Right cardiac atrium (tissue), 5 donors: ENCODE measurements at places on chromosomes 12 and 14. TPM values are rescaled to one million over a fixed set of nuclear protein-coding genes. Genes with fewer than 3 reads are reported as not detected.
A peak's percentile ranks its signal among the peaks of the same experiment; 100 is the strongest.

- no peak for DNase-seq
Measured at GRCh38 chr12:51850965-51851299, 2.4 kb upstream of the FIGNL2 start.

DNA sequence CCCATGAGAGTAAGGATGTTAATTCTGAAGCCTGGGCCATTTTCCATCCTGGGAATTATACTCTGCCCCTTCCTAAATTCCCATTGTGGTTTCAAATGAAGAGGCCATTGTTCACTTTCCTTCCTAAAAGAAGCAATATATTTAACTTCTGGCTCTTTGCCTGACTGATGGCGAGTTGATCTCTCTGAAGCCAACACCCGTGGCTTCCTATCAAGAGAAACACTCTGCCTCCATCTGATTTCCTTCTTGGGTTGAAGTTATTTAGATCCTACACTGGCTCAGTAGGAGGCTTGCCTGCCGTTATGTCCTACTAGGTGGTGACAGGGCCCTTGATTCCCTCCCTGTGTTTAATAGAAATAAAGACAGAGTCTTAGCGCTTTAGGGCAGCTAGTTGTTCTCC lies 97.4 kb downstream of the PRKCH start:
- DNase-seq, result no peak

DNA sequence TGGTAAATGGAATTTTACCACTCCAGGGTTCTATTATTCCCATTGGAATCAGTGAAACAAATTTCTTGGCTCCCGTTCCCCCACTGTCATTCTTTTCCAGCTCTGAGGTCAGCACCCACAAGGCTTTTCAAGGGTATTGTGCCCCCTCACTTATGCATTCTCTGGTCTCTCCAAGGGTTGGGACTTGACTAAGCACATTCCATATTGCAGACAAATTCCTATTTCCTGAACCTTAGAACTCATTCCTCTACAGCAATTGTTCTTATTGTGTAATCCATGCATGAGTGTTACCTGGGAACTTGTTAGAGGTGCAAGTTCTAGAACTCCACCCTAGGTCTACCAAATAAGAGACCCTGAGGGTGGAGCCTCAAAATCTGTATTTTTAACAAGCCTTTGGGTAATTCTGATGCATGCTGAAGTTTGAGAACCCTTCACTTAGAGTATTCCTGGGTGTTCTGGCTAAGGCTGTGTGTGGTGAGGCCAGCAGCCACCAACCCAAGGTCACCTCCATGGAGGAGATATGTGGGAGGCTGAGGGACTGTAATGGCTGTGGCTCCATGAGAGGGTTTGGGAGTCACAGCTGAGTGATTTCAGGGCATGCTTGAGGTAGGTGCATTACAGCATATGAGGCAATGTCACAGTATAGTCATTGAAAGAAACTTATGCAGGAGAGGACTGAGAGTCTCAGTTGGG lies 150.9 kb downstream of the TTC6 start:
- DNase-seq, result no peak

DNA sequence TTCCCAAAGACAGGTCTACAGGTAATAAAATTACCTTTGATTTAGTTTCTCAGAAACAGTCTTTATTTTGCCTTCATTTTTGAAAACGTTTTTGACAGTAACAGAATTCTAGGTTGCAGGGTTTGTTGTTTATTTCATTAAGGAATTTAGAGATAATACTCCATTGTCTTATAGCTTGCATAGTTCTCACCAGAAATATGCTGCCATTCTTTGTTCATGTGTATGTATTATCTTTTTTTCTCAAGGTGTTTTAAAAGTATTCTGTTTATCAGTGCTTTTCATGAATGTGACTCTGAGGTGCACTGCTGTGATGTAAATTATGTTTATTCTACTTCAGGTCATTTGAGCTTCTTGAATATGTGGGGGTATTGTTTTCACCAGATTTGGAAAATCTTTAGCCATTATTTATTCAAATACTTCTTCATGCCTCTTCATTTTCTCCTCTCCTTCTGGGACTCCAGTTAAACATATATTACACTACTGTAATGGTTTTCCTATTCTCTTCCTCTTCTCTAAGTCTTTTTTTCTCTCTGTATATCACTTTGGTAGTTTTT lies 32.7 kb downstream of the ZNF605 start:
- no peak for DNase-seq

- DNase-seq, result no peak
Measured at GRCh38 chr14:30551460-30551859, 7.5 kb upstream of the G2E3 start.

DNA sequence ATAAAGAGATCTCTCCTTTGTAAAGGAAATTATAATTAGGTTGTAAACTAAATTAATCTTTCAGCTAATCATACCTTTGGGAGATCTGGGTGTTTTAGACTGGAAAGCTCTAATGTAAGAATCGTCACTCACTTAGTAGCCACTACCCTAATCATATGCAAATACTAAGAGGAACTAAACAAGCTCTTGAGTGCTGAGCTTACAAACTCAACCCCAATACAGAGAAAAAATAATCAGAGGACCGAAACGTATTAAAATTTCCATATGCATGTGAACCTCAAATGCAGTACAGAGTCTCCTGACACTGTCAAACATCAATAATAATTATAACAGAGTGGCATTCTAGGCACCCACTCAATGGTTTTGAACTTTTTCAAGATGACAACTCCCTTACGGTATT lies 235.3 kb upstream of the FOXN3 start:
- no peak for DNase-seq

DNA sequence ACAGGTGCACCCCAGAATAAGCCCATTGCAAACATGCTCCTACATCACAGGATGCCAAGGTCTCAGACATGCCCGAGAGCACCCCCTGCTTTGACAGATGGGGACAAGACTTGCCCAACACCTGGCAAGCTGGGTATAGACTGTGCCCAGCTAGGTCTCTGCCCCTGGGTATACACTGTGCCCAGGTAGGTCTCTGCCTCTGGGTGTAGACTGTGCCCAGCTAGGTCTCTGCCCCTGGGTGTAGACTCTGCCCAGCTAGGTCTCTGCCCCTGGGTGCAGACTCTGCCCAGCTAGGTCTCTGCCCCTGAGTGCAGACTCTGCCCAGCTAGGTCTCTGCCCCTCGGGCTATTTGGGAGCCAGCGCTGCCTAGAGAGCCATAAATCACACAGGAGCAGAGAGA lies 85.9 kb downstream of the CCDC88C start:
- DNase-seq, result no peak

GRCh38 chr12:96196781-96197180 lies 2.6 kb downstream of the ELK3 start:
- no peak for DNase-seq

DNA sequence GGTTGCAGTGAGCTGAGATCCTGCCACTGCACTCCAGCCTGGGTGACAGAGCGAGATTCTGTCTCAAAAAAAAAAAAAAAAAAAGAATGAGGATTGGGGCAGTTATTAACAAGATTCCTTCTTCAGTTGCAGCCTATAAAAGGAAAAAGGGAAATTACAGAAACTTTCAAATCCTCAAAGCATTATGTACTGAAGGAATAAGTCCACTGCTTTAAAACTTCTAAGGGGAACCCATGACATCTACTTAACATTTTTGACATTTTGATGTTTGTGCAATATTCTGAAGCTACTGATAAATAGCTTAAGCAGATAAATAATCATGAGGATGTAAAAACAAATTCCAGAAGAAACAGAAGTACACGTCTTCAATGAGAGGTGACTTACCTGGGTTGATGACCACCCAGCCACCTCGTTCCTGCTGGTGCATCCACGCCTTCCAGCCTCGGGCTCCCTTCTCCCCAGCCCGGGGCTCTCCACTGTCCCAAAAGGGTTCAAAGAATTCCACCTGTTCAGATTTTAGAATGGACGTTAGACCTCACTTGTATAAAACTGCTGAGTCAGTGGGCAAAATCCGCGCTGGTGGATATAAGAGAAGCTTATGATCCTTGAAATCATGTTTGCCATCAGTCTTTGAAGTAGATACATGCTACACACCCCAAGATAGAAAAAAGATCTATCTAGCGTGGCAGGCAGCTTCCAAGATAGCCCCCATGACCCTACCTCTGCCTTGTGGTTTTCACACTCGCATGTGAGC lies 33.7 kb downstream of the NRDE2 start:
- DNase-seq, result no peak

DNA sequence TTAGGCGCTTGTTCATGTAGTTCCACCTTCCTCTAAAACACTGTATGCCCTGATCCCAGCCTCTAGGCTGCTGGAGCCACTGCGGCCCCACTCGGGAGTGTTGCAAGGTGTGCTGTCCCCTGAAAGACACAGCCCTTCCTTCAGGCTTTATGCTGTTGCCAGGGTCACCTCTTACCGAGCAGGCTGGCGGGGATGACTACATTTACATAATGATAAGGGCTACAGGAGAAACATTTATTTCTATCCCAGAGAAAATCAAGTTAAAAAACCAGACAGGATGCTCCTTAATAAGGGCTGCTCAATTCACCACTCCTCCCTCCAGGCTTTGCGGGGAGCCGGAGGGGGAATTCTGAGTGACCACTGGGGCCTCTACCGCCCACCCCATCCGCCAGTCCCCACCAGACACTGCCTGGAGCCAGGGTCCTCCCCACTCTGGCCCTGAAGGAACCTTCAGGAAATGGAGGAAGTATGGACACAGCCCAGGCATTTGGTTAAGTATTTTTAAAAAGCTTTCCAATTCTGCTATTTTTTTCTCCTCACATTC lies 200.6 kb downstream of the TTC7B start:
- DNase-seq, result no peak

DNA sequence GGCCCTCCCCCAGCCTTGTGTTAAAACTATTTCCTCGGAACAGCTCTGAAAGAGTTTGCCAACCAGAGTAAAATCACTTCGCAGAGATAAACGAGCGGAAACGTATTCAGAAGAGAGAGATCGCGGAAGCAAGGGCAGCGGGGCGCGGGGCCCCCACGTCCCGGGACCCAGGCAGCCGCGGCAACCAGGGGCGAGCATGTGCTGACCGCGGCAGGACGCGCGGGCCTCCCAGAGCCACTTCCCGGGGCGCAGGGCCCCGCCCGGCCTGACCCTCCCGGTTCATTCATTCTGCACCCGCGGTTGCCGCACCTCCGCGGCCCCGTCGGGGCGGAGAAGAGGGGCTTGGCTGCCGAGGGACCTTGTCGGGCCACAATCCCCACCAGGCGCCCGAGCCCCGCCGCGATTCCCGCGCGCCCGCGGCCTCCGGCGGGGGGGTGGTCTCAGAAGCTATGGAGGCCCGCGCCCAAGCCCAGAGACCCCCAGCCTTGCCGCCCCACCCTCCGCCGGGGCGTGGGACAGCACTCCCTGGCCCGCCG lies 598 bp downstream of the UBE2N start:
- DNase-seq, result peak; percentile 53

DNA sequence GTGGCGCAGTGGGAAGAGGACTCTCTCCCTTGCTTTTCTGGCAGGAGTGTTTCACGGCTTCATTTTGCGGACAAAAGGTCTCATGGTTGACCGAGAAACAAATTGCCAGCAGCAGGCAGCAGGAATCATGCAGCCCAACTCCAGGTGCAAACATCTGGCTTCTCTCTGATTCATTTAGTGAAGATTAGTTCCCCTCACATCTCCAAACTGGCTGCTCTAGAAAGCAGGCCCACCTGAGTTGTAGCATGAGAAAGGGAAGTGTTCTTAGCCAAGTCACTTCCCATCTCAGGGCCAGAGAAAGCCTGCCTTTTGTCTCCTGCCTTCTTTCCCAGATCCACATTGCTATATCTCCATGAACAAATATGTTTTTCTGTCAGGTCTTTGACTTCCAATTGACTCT lies 120.8 kb upstream of the CCDC196 start:
- DNase-seq, result no peak

DNA sequence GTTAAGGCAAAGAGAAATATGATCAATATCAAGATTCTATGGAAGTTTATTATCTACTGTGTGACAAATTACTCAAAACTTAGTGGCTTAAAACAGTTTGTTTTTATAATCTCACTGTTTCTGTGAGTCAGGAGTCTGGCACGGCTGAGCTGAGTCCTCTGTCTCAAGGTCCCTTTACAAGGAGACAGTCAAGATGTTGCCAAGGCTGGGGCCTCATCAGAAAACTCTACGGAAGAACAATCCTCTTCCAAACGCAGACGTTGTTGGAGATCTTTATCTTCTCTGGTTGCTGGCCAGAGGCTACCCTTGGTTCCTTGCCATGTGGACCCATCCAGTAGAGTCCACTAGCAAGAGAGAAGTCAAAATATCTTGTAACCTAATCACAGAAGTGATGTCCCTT lies 100.6 kb upstream of the CCND2 start:
- DNase-seq, result no peak

DNA sequence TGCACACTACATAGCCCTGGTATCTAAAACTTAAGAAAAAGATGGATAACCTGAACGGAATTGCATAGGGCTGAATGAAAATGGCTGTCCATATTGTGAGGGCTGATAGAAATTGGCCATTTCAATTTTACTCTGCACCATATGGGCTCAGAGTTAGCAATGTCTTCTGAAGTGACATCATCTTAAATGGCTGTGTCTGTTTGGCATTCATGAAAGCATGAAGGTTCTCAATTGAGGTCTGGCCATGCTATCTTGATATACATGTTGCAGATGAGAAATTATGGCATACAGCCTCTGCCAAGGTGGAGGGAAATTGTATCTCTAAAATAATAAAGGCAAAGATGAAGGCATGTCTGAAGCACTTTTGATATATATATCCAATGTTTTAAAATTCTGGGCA lies 226.0 kb upstream of the PDE3A start:
- no peak for DNase-seq

DNA sequence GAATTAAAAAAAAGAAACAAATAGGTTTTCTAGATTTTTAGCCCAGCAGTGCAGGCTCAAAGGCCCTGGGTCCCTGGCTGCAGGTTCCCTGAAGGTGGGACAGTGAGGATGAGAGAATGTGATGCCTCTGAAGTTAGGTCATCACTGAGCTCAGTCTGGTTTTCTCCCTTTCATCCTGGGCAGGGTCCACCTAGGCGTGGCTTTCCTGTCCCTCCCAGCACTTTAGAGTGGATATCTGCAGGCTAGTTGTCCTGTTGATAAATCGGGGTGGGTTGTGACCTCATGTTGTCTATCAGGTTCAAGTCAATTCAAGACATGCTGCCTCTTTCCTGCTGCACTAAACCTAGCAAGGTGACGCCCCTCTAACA lies 60.9 kb downstream of the MAP1LC3B2 start:
- no peak for DNase-seq

- DNase-seq, result peak; percentile 77
Measured at GRCh38 chr12:92288561-92288960, 142.9 kb upstream of the BTG1 start.

Gene RASSF9
- 3.4 TPM for total RNA-seq

Gene SLC6A15
- not detected for total RNA-seq

Gene TMEM119
- 2.3 TPM for total RNA-seq

Gene CEBPE
- total RNA-seq, result not detected

Gene LRRIQ1
- 0.45 TPM for total RNA-seq

Gene COX8C
- not detected for total RNA-seq

Gene IL23A
- not detected for total RNA-seq

Gene ASB8
- 58.5 TPM for total RNA-seq
